ENCODE measurements at places on chromosomes 2 and 18.

- no peak for DNase-seq
Observed at GRCh38 chr18:48430150-48430549, 21.0 kb upstream of the ZBTB7C start.

- DNase-seq: no peak
Observed at GRCh38 chr18:39062426-39062825, 1496.8 kb upstream of the CELF4 start.

- DNase-seq: no peak
Observed at GRCh38 chr2:27773959-27774358, 2.4 kb downstream of the MRPL33 start.

DNA sequence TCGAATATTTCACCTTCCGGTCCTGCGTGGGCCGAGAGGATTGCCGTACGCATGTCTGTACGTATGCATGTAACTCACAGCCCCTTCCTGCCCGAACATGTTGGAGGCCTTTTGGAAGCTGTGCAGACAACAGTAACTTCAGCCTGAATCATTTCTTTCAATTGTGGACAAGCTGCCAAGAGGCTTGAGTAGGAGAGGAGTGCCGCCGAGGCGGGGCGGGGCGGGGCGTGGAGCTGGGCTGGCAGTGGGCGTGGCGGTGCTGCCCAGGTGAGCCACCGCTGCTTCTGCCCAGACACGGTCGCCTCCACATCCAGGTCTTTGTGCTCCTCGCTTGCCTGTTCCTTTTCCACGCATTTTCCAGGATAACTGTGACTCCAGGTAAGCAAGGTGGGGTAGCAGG is at the start of gene SERPINB5:
Gene SERPINB5 (plus strand): TSS at position 291 of the 400 bp plus-strand sequence. CDS start 7,471 bp downstream, outside the sequence.
- DNase-seq: peak; percentile 85

GRCh38 chr2:120955427-120955826 is 219.8 kb downstream of the GLI2 start:
- DNase-seq: no peak

- no peak for DNase-seq
Observed at GRCh38 chr2:122100346-122100745, 344.9 kb downstream of the TSN start.

GRCh38 chr2:11980809-11981208 is 234.4 kb downstream of the LPIN1 start:
- DNase-seq: no peak

DNA sequence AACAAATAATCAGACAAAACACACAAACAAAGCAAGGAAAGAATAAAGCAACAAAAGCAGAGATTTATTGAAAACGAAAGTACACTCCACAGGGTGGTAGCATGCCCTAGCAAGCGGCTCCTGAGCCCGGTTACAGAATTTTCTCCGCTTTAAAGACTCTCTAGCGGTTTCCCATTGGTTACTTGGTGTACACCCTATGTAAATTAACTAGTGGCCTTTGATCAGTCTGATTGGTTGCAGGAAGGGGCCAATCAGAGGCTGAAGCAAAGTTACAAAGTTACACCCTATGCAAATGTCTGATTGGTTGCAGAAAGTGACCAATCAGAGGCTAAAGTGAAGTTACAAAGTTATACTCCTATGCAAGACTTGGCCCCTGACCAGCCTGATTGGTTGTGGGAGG is 242.9 kb downstream of the LDLRAD4 start:
- no peak for DNase-seq

All from COR-L47 (cell line).